ENCODE measurements at places on chromosomes 7 and 10. TPM values are rescaled to one million over a fixed set of nuclear protein-coding genes. Genes with fewer than 3 reads are reported as not detected.
A peak's percentile ranks its signal among the peaks of the same experiment; 100 is the strongest.

The FFAR4 gene
- polyA plus RNA-seq = 0.11 TPM

DNA sequence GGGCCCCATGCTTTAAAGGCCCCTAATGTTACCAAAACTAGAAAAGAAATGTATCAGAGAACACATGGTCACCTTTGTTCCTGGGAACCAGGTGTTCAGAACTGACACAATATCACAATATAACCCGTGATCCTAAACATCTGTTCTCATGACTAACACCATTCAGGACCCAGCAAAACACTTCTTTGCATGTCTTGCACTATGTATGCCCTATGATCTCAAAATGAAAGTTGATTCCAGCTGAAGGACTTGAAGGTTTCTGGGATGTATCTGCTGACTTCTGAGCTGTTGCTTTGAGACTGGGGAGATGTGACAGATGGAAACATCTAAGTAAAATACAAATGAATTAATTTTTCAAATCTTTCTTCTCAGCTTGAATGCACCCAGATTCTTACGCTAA, 37.5 kb upstream of the PIK3CG start:
- H3K27ac ChIP-seq = no peak overlapping the region
- H3K4me3 ChIP-seq = no peak overlapping the region
- no peaks in the 10 kb centered on the region for H3K27me3 ChIP-seq

GRCh38 chr7:45203459-45203858, 45.9 kb downstream of the RAMP3 start:
- H3K36me3 ChIP-seq = no peaks in the 10 kb centered on the region
- H3K27me3 ChIP-seq = no peaks in the 10 kb centered on the region
- no peak overlapping the region for H3K4me3 ChIP-seq
- H3K4me1 ChIP-seq = no peaks in the 10 kb centered on the region

The CLRN3 gene
- polyA plus RNA-seq = 42.1 TPM

- no peaks in the 10 kb centered on the region for H3K4me1 ChIP-seq
- no peak overlapping the region for H3K27ac ChIP-seq
- DNase-seq = peak; percentile 36
- H3K4me3 ChIP-seq = no peak overlapping the region
Observed at GRCh38 chr10:69657430-69657829, 27.4 kb downstream of the FAM241B start.

The ZNF3 gene
- 15.8 TPM for polyA plus RNA-seq

The MACC1 gene
- 3.7 TPM for polyA plus RNA-seq

- H3K4me3 ChIP-seq = no peak overlapping the region
- H3K27me3 ChIP-seq = no peaks in the 10 kb centered on the region
- no peak overlapping the region for H3K27ac ChIP-seq
- H3K4me1 ChIP-seq = no peaks in the 10 kb centered on the region
- no peaks in the 10 kb centered on the region for H3K36me3 ChIP-seq
Observed at GRCh38 chr10:14712991-14713424, 61.7 kb downstream of the FAM107B start.

DNA sequence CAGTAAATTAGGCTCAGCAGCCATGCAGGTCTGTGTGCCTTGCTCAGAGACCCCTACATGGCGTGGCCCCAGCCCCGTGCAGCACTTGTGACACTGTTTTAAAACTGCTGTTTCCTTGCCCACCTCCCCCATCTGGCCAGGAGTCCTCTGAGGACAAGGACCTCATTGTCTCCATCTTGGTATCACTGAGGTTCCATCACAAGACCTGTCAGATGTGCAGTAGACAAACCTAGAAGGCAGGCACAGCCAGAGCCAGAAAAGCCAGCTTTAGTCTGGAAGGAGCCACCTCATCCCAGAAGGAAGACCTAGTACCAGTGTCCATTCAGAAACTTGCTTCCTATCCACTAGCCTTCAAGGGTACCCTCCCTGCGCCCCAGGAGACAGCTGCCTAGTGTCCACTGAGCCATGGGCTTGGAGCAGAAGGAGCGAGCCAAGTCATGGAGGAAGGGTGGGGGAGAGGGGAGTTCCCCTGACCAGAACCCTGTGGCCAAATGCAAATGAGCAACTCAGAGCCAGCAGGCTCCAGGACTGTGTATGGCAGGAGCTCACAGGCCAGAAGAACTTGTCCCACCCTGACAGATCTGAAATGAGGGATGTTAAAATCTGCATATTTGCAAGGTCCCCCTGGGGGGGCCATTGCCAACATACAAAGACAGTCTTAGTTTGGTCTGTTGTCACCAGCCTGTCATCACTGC, 176.1 kb downstream of the SH3PXD2A start:
- H3K27me3 ChIP-seq = no peaks in the 10 kb centered on the region
- no peaks in the 10 kb centered on the region for H3K36me3 ChIP-seq
- no peak overlapping the region for H3K4me3 ChIP-seq
- no peaks in the 10 kb centered on the region for H3K4me1 ChIP-seq

The JCAD gene
- polyA plus RNA-seq = 15.7 TPM

The NPY4R gene
- not detected for polyA plus RNA-seq

DNA sequence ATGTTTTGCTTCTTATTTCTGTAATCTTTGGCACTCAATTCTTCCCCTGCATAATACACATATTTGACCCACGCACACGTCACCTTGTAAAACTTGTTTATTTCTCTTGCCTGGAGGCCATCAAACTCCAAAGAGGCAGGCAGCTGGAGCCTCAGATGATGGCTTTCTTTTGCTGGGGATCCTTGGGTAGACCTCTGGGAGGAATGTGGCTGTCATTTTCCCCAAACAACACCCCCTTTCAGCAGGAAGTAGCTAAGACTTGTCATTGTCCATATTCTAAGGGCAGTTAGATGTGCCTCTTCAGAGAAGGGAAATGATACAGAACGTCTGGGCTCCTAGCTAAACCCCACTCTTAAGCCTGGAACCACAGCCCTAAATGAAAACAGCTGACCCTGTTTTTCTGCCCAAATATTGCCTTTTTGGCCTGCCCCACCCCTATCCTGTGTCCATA, 111.3 kb downstream of the ITGB8 start:
- DNase-seq = no peak
- no peaks in the 10 kb centered on the region for H3K36me3 ChIP-seq

DNA sequence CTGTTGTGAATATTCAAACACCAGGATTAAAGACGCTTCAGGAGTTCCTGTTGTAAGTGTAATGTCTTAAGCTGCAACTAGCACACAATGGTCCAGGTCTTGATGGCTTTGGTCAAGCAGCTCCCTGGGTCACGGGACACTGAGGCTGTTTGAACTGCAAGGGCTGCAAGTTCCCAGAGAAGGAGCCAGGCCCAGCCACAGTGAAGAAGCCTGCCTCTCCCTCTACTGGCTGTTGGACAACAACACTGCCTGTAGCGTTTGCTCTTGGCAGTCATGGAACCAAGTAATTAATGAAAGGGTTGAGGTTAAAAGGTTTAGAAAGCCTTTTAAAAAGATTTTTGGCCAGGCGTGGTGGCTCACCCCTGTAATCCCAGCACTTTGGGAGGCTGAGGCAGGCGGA, 31.9 kb upstream of the GUSB start:
- no peaks in the 10 kb centered on the region for H3K4me1 ChIP-seq
- peak; percentile 62 for DNase-seq
- H3K27ac ChIP-seq = no peak overlapping the region
- no peaks in the 10 kb centered on the region for H3K27me3 ChIP-seq
- no peaks in the 10 kb centered on the region for H3K36me3 ChIP-seq
- no peak overlapping the region for H3K4me3 ChIP-seq

DNA sequence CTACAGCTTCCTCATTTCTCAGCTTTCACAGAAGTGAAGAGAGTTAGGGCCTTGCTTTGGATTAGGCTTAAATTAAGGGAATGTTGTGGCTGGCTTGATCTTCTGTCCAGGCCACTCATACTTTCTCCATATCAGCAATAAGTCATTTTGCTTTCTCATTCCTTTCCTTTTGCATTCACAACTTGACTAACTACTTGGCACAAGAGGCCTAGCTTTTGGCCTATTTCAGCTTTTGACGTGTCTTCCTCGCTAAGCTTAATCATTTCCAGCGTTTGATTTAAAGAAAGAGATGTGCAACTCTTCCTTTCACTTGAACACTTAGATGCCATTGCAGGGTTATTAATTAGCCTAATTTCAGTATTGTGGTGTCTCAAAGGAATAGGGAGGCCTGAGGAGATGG, 712.0 kb downstream of the INHBA start:
- H3K27me3 ChIP-seq = no peaks in the 10 kb centered on the region
- no peak overlapping the region for H3K4me3 ChIP-seq
- no peak for DNase-seq
- no peak overlapping the region for H3K27ac ChIP-seq
- H3K4me1 ChIP-seq = no peaks in the 10 kb centered on the region
- no peaks in the 10 kb centered on the region for H3K36me3 ChIP-seq

GRCh38 chr10:104329735-104330134, 8.5 kb downstream of the ITPRIP start:
- peaks cover 76% of the 10 kb centered on the region for H3K4me1 ChIP-seq
- DNase-seq = no peak
- H3K27me3 ChIP-seq = no peaks in the 10 kb centered on the region
- peak overlapping the region; percentile 81 for H3K27ac ChIP-seq
- H3K4me3 ChIP-seq = no peak overlapping the region

GRCh38 chr10:49448924-49449323, 53.0 kb upstream of the DRGX start:
- H3K36me3 ChIP-seq = no peaks in the 10 kb centered on the region
- no peak overlapping the region for H3K27ac ChIP-seq
- no peak overlapping the region for H3K4me3 ChIP-seq

- no peak overlapping the region for H3K27ac ChIP-seq
- H3K4me1 ChIP-seq = no peaks in the 10 kb centered on the region
- no peak overlapping the region for H3K4me3 ChIP-seq
- no peak for DNase-seq
- no peaks in the 10 kb centered on the region for H3K36me3 ChIP-seq
Observed at GRCh38 chr7:16934722-16935340, 53.0 kb upstream of the AGR3 start.

- no peaks in the 10 kb centered on the region for H3K27me3 ChIP-seq
- no peaks in the 10 kb centered on the region for H3K36me3 ChIP-seq
- peak overlapping the region; percentile 42 for H3K4me3 ChIP-seq
- H3K4me1 ChIP-seq = no peaks in the 10 kb centered on the region
- peak overlapping the region; percentile 44 for H3K27ac ChIP-seq
- DNase-seq = peak; percentile 87
Observed at GRCh38 chr10:97319671-97320479, 804 bp downstream of the FRAT1 start.

DNA sequence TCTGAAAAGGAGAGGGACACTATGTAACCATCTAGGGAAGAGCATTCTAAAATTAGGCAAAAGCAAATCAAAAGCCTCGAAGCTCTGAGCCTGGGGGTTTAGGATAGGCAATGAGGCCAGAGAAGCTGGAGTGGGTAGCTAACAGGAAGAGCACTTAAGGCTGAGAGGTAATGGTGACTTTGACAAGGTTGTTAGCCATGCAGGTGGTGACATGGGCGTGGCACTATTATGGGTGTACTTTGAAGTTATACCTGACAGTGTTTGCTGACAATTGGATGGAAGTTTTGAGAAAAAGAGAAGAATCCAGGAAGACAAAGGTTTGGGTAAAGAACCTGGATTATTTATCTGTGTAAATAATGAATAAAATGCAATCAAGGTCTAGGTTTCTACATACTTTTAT, 383.0 kb upstream of the SEMA3C start:
- no peaks in the 10 kb centered on the region for H3K27me3 ChIP-seq
- H3K27ac ChIP-seq = no peak overlapping the region

- no peak overlapping the region for H3K27ac ChIP-seq
- no peaks in the 10 kb centered on the region for H3K36me3 ChIP-seq
- no peak overlapping the region for H3K4me3 ChIP-seq
- no peak for DNase-seq
- no peaks in the 10 kb centered on the region for H3K27me3 ChIP-seq
Observed at GRCh38 chr7:37481722-37482288, 33.1 kb upstream of the ELMO1 start.

The DNAH11 gene
- polyA plus RNA-seq = 0.58 TPM

- H3K36me3 ChIP-seq = no peaks in the 10 kb centered on the region
- no peaks in the 10 kb centered on the region for H3K27me3 ChIP-seq
- H3K27ac ChIP-seq = no peak overlapping the region
- H3K4me1 ChIP-seq = peaks cover 2% of the 10 kb centered on the region
- DNase-seq = no peak
Observed at GRCh38 chr7:139099172-139099947, 10.2 kb downstream of the ZC3HAV1 start.

The CYP2C19 gene
- polyA plus RNA-seq = not detected

The WNT16 gene
- not detected for polyA plus RNA-seq

GRCh38 chr7:20305726-20306125, 25.0 kb upstream of the ITGB8 start:
- no peaks in the 10 kb centered on the region for H3K36me3 ChIP-seq
- peaks cover 17% of the 10 kb centered on the region for H3K4me1 ChIP-seq
- DNase-seq = no peak
- H3K27ac ChIP-seq = no peak overlapping the region
- H3K4me3 ChIP-seq = no peak overlapping the region

DNA sequence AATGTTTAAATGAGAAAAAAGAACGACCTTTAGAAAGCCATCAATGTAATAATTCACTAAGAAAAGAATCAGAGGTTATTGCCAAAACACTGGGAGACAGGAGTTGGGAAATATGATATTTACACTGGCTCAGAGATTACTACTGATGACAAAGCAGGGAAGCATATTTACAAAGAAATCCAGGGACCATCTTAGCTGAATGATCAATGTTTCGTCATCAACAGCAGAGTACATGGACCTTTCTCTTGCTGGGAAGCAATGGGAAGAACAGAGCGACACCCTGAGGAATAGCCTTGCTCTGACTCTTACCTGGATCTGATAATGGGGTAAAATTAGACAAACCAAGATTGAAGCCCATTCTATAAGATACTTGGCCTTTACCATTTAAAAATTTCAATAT, 1293.5 kb downstream of the XPNPEP1 start:
- no peak for DNase-seq
- no peaks in the 10 kb centered on the region for H3K27me3 ChIP-seq
- H3K36me3 ChIP-seq = no peaks in the 10 kb centered on the region
- H3K4me3 ChIP-seq = no peak overlapping the region
- no peak overlapping the region for H3K27ac ChIP-seq
- no peaks in the 10 kb centered on the region for H3K4me1 ChIP-seq

- H3K27ac ChIP-seq = no peak overlapping the region
- peaks cover 10% of the 10 kb centered on the region for H3K4me1 ChIP-seq
- H3K36me3 ChIP-seq = peaks cover 40% of the 10 kb centered on the region
- H3K27me3 ChIP-seq = no peaks in the 10 kb centered on the region
- H3K4me3 ChIP-seq = no peak overlapping the region
Observed at GRCh38 chr7:30926313-30926712, 14.7 kb downstream of the AQP1 start.

- H3K4me1 ChIP-seq = no peaks in the 10 kb centered on the region
- H3K4me3 ChIP-seq = no peak overlapping the region
- H3K27me3 ChIP-seq = no peaks in the 10 kb centered on the region
- peak overlapping the region; percentile 26 for H3K27ac ChIP-seq
Observed at GRCh38 chr10:127968659-127969058, 61.8 kb downstream of the PTPRE start.

GRCh38 chr7:2524808-2525657, 5.5 kb downstream of the LFNG start:
- H3K4me3 ChIP-seq = no peak overlapping the region
- no peaks in the 10 kb centered on the region for H3K27me3 ChIP-seq
- no peaks in the 10 kb centered on the region for H3K36me3 ChIP-seq
- peaks cover 23% of the 10 kb centered on the region for H3K4me1 ChIP-seq
- no peak overlapping the region for H3K27ac ChIP-seq

The STEAP4 gene
- 3.4 TPM for polyA plus RNA-seq

- H3K36me3 ChIP-seq = peaks cover 2% of the 10 kb centered on the region
- DNase-seq = peak; percentile 73
- peak overlapping the region; percentile 65 for H3K4me3 ChIP-seq
- H3K4me1 ChIP-seq = peaks cover 37% of the 10 kb centered on the region
Observed at GRCh38 chr7:150340024-150340749, 1.2 kb downstream of the RARRES2 start.

GRCh38 chr7:155674556-155674955, 30.1 kb downstream of the RBM33 start:
- no peak overlapping the region for H3K27ac ChIP-seq
- peaks cover 3% of the 10 kb centered on the region for H3K36me3 ChIP-seq
- no peak overlapping the region for H3K4me3 ChIP-seq

- DNase-seq = no peak
- H3K4me1 ChIP-seq = no peaks in the 10 kb centered on the region
- no peaks in the 10 kb centered on the region for H3K36me3 ChIP-seq
- H3K27ac ChIP-seq = no peak overlapping the region
- no peaks in the 10 kb centered on the region for H3K27me3 ChIP-seq
Observed at GRCh38 chr10:18157881-18158280, 17.7 kb downstream of the CACNB2 start.

The LBX1 gene
- not detected for polyA plus RNA-seq
